ENCODE measurements at places on chromosomes 2 and 18. TPM values are rescaled to one million over a fixed set of nuclear protein-coding genes. Genes with fewer than 3 reads are reported as not detected.
A peak's percentile ranks its signal among the peaks of the same experiment; 100 is the strongest.

GRCh38 chr2:121972203-121972602 is 216.8 kb downstream of the TSN start:
- DNase-seq = no peak

GRCh38 chr2:139613264-139613663 is 833.1 kb upstream of the NXPH2 start:
- DNase-seq = no peak

- peak; percentile 15 for DNase-seq
Observed at GRCh38 chr2:133942398-133942797, 311.5 kb upstream of the MGAT5 start.

GRCh38 chr2:239722760-239723470 is 302.2 kb downstream of the NDUFA10 start:
- no peak for DNase-seq

GRCh38 chr2:31110431-31110830 is 27.8 kb downstream of the GALNT14 start:
- DNase-seq = no peak

GRCh38 chr2:11446733-11447248 is 19.2 kb downstream of the E2F6 start:
- peak; percentile 75 for DNase-seq

- DNase-seq = no peak
Observed at GRCh38 chr18:56841836-56842235, 190.7 kb downstream of the WDR7 start.

- no peak for DNase-seq
Observed at GRCh38 chr18:27948986-27949385, 227.9 kb downstream of the CDH2 start.

DNA sequence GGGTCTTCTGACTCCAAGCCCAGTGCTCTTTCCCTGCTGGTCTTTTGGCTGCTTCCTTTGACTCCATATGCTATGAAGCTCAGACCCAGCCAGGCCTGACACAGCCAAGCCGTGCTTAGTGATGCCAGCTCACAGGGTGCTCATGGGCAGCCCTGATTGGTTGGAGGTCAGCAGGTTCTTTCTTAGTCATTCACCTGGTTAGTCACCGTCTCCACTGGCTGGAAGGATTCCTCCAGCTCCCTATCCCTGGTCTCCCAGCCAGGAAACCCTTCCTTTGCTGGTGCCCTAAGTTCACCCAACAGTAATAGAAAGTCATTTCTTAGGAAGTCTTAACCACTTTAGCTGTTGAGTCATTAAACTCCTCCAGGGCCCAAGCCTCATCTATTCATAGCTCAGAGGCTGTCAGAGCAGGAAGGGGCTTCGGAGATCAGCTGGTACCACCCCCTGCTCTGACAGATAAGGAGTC is 3.9 kb downstream of the KCNK3 start:
- DNase-seq = no peak

DNA sequence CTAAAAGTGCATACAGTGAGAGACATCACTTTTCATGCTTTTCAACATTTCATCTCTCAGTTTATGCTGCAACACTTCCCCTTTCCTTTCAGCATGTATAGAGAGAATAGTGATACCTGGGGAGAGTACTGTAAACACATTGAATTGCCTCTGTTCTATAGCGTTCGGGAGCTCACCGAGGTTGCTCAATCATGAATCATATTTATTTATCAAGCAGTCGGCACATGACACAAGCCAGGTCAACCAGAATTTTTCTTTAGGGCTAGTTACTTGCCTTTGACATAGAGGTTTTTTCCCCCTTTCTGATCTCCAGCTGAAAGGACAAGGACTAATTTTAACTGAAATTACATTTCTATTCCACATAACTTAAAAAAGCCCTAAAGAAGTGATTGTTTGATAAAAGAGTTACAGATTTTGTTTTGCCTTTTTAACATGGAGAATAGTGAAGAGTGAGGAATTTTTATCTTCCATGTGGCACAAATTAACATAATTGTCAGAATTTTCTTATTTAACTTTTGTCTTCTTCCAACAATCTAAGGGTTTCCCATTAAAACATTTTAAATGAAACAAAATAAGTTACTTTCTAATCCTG is 690.9 kb upstream of the TMEFF2 start:
- DNase-seq = peak; percentile 24

DNA sequence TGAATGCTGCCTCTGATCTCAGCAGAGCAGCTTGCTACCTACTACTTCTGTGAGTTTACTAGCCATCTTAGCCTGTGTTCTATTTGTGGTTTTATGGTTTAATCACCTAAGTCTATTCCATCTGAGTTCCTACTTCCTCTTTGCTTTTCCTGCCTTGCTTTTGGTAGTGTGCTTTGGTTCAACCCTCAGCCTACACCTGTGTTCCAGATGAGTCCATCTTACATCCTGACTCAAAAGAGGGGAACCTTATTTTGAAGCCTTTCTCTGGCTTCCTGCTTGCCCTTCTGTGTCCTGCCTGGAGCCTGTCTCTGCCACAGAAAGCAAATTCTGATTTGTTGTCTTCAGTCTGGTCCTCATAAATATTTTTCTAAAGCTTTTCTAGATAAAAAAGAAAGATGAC is 530.3 kb upstream of the MEX3C start:
- no peak for DNase-seq

DNA sequence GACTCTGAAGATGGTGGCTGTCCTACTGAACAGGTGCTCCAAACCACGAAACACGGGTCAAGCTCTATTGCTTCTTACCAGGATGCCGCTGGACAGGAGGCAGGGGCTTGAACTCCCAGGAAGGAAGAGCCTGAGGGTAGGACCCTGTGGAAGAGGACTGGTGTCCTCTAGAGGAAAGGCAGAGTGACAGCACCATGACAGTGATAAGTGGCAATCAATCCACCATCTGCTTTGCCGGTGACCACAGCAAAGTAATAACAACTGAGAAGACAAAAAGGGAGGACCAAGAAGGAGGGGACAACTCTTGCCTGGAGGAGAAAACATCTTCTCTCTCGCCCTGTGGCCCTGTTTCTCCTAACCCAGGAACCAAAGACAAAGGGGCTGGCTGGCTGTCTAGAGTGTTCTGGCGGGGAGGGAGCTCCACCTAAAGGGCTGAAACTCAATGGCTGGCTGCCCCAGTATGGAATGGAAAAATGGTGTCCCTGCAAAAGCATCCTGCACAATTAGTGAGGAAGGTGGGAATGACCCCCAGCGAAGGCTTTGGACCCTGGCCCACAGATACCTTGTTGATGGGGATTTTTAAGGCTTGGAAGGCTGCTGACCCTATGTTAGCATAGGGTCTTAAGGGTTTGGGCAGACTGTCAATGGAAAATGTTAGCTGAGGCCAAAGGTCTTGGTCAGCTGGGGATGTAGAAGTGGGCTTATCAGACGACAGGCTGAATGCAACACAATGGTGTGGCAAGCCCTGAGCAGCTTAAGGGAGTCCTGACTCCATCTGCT is 35.4 kb downstream of the PROC start:
- peak; percentile 85 for DNase-seq

GRCh38 chr2:237026981-237027711 is 58.5 kb upstream of the COPS8 start:
- peak; percentile 45 for DNase-seq

GRCh38 chr18:44599412-44599811 is 81.3 kb upstream of the SETBP1 start:
- no peak for DNase-seq

SP140 gene
- total RNA-seq = 0.79 TPM

GRB14 gene
- total RNA-seq = 3.8 TPM

KLHL29 gene
- not detected for total RNA-seq

CACNB4 gene
- total RNA-seq = 14.3 TPM

BMP10 gene
- not detected for total RNA-seq

TYMS gene
- total RNA-seq = 80.1 TPM

IL18R1 gene
- total RNA-seq = not detected

All from HepG2 (cell line).